ENCODE measurements at places on chromosomes 1 and 21.

GRCh38 chr1:238898856-238899255 lies 487.5 kb upstream of the CHRM3 start:
- DNase-seq: no peak

DNA sequence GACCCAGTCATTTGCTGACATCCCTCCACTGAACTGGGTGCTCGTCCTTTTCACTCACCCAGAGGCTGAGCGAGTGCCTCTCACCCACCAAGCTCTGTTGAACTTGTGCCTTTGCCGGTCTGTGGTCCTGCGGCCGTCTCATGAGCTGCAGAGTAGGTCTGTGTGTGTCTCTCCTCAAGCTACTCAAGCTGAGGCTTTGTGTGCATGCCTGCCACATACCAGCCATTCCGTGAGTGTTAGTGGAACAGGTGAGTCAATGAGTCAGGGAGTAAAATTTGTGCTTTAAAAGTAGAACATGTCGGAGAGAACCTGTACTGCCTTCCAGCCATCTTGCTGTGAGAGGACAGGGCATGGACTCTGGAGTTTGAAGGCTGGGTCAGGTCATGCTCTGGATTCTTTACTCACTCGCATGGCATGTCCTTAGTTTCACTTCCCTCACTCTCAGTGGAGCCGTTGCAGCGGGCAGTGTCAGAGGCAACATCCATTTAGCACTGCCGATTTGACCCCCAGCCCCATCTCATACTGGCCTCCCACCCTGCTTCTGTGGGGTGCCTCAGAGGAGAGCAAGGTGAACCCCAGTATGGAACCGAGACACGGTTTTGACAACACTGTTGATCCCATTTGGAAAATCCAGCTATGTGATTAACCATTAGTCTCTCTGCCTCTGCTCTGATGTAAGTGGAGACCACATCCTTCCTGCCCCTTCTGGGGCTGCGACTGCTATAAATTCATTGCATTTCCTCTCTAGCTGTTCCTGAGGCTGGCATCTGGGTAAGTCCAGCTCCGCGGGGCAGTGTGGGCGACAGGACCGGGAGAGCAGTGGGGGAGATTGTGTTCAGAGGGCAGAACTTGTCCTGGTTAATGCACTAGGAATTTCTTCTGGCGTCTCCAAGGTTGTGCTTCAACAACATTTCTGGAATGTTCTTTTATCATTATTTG lies at the start of gene NLRP3:
TSS of gene NLRP3 (plus strand) at position 751 of the 939 bp plus-strand sequence. CDS start 2,628 bp downstream, outside the sequence.
- DNase-seq: no peak

- no peak for DNase-seq
These were observed 28.3 kb downstream of the DDR2 start for GRCh38 chr1:162660574-162660973.

GRCh38 chr1:212566522-212567479 lies 41.8 kb upstream of the ATF3 start:
- DNase-seq: peak; percentile 56

- DNase-seq: peak; percentile 47
These were observed 117.1 kb upstream of the DUSP10 start for GRCh38 chr1:221858818-221859611.
